ENCODE measurements at places on chromosomes 2 and 18.

DNA sequence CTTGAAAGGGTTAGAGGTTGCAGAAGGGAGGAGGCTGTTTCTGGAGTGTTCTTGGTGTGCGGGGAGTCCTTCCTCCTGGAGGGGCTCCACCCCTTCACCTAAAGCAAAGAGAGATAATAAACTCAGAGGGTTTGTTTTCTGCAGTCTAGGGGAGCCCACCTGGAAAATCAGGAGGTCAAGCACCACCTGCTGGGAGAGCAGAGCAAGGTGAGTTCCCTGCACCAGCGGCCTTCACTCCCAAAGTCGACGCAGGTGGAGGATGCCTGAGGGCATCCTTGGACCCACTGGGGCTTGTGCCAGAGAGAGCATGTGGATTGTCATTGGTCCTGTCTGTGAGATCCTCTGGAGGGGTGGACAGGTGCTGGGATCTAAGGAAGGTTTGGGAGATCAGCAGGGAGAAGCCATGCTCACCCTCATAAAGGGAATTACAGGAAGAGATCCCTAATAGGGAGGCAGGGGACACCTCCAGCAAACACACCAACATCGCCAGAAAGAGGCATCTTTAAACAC lies 116.7 kb downstream of the KCNF1 start:
- DNase-seq = peak; percentile 20

DNA sequence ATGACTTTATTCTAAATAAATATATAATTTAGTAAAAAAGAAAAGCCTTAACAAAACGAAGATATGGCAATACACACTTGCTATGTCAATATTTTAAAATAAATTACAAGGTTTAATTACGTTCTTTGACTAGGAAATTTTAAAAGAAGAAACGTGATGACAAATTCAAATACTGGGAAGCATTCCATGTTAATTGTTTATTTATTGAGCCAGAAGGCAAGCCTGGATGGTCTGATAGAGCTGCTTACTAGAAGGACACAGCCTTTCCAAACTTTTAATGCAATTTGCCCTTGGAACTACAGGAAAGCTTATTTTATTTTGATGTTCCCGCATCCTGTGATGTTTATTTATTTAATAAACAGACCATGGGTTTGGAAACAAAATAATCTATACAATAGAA lies 33.4 kb upstream of the DSEL start:
- peak; percentile 62 for DNase-seq

- DNase-seq = no peak
These were observed 111.6 kb upstream of the PIEZO2 start for GRCh38 chr18:11260961-11261461.

DNA sequence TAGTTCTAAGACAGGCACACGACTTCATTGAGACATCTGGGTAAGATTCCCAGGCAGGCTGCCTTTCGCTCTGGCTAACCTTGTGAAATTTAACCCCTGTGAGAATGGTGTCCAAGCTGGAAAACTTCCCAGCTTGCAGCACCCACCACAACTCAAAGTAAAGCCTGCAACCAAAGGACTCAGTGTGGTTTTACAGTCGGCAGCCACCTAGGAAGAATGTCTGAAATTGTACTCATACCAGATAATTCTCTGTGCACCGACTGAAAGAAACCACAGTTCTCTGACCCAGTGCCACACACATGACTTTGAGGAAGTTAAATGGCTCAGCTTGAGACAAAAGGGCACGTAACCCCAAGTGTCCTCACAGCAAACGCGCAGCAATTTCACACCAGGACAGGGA lies 125.7 kb downstream of the RBMS1 start:
- no peak for DNase-seq

DNA sequence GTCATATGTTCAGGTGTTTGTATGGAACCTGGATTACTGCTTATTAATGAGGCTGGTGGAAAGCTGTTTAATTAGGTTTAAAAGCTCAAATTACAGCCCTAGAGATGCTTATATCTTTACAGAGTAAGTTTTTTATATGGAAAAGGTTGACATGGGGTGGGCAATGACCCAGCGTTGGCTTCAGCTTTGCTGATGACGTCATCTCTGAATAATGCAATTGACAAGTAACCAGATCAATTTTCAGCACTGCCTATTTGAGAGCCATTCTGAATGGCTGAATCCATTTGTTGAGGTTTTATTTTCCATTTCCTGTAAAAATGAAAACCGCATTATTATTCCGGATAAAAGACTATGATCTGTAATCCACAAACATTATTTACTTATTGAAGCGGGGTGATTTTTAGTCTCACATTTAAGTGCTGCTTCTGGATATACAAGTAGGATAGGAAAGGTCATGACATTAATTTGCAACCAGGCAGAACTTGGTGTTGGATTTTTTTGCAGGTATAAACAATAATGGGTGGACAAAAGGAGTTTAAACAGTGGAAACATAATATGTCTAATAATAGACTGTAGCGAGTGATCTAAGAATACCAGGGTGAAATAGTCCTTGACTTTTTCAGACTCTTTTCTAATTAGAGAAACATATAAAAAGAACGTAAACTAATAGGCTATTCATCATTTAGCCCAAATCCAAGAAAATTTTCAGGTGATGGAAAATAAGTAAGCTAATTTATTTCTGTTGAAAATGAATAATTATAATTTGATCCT lies 2.7 kb downstream of the PPP1R1C start:
- peak; percentile 41 for DNase-seq

- no peak for DNase-seq
These were observed 189.3 kb downstream of the CLIP4 start for GRCh38 chr2:29304399-29305060.

- DNase-seq = no peak
These were observed 235.0 kb downstream of the GULP1 start for GRCh38 chr2:188526701-188527100.

- peak; percentile 23 for DNase-seq
These were observed 4.8 kb downstream of the CDH7 start for GRCh38 chr18:65755616-65756015.

DNA sequence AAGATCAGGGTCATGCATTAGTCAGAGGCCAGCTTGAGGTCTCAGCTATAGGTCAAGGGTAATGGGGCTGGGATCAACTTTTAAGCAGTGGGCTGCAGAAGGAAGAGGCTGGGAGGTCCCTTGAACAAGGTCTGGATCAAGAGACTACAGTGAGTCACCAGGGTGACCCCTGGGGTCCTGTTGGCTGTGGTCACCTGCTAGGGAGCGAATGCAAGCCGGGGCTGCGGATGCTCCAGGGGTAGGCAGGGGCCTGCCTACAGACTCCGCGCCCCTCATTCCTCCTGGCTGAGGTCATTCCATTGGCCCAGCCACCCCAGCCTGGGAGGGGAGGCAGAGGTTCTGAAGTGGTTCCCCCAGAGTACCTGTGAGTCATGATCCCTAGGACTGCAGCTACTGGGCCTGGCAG lies 110.4 kb downstream of the CYP26B1 start:
- DNase-seq = no peak

GRCh38 chr18:27921392-27921791 lies 255.5 kb downstream of the CDH2 start:
- no peak for DNase-seq

GRCh38 chr2:24675338-24675737 lies 117.9 kb downstream of the PTRHD1 start:
- no peak for DNase-seq

DNA sequence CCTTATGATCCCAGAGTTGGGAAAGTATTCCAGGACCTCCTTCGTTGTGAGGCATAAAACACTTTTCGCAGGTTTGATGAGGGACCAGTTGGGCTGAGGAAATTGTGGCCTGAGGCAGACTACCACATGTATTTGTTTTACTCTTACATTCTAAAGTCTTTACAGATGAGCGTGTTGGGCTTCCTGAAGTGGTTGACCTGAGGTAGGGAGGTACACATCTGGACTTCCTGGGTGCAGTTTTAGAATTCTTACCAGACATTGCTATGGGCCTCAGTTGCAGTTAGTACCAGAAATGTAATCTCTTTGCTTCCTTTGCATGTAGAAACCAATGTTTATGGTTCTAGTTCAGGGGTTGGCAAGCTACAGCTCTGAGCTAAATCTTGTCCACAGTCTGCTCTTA lies 48.7 kb downstream of the COA5 start:
- no peak for DNase-seq

DNA sequence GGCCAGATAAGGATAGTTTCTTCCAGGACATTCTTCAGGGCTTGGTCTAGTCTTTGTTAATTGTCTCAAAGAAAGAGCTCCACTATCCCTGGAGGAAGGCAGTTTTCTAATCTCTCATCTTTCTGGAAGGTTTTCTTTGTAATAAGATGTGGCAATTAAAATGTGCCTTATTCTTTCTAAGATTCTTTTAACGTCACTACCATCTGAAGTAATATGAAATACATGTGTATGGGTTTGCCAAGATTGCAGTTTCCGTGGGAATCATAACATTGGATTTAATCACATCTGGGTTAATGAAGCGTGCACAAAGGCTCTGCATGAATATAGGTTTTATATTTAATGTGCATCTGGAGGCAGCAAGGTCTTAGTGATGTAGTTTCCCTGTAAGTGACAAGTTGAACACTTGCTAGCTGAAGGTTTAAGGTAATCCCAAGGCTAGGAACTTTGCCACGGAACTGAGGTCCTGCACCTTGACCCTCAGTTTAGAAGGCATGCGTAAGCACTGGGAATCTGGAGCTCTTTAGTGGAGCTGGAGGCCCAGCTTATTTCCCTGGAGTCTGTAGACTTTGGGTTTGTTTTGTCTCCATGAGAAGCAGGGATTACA lies 25.7 kb downstream of the DIS3L2 start:
- DNase-seq = no peak

DNA sequence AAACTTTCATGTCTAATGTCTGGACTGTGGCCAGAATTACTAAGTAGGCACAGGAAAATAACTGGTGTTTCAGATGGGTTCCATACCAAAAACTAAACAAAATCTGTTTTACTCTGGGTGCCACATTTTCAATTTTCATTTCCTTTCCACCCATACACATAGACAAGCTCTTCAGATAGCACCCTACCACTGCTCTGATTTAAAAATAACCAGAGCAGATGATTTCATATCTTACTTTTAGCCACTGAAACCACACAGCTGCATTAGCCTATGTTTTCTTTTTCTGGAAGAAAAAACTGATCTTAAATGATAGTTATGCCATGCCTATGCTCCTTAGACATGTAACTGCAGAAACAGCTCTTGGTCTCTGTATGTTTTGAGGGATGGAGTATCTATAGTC lies 647.6 kb downstream of the CPS1 start:
- no peak for DNase-seq

GRCh38 chr2:172063446-172063845 lies 21.9 kb upstream of the DLX1 start:
- no peak for DNase-seq

GRCh38 chr18:63157293-63158011 lies 162.1 kb downstream of the BCL2 start:
- DNase-seq = peak; percentile 85

DNA sequence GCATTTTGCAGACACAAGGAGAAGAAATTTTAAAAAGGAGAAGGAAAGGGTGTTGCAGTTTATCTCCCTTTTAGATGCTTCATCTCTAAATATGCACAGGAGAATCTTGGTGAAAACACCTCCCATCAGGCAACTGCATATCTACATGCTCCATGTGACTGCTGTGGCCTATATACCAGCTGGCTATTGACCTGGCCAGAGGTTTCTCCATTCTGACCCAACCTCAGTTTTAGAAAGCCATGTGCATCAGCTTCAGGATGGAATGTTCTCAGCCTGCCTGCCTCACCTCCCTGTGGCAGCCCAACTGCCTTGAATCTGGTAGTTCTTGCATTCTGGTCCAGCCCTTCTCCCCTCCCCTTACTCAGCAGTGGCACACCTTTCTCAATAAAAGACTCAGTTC lies 1958.8 kb upstream of the CELF4 start:
- DNase-seq = no peak

DNA sequence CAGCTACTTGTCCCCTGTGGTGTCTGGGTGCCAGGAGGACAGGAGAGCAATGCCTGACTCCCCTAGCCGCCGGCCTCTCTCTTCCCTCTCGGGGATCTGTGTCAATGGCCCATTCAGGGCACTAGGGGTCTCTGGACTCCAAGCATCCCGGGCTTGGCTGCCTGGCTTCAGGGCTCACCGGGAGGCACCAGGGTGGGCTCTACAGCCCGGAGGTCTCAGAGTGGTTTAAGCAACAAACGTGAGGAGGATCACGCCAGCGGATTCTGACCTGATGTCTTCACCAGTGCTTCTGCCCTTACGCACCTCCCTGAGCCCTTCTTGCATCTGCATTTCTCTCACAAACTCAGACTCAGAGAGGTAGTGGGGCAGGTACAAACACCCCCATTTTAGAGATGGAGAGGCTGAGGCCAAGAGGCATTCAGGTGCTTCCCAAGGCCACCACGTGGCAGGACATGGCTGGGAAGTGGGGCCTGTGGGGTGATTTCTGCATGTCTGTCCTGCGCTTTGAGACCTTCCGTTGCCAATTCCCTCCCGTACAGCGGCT lies 243.0 kb downstream of the CELF4 start:
- DNase-seq = peak; percentile 52

- DNase-seq = no peak
These were observed 381.9 kb downstream of the KCNJ3 start for GRCh38 chr2:155080373-155080772.

- no peak for DNase-seq
These were observed 5.2 kb upstream of the CTDSP1 start for GRCh38 chr2:218394298-218395089.

GRCh38 chr18:38602341-38602740 lies 1036.7 kb upstream of the CELF4 start:
- no peak for DNase-seq
